ENCODE measurements at places on chromosomes 1 and 21.
A peak's percentile ranks its signal among the peaks of the same experiment; 100 is the strongest.

DNA sequence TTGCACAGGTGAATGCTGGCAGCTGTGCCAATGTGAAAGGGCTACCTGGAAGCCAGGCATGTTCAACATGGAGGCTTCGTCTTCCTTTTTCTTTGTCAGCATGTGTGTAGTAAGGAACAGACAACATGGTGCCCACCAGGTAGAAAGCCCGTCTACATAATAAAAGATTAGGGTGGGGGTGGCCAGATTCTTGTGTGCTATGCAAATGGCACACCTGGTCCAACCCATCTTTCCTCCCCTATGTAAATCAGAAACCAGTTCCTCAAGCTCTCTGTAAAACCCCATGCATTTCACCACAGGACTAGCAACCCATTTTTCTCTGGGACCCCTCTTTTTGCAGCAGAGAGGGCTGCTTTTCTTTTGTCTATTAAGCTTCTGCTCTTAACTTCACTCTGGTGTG is 72.3 kb upstream of the ZP4 start:
- no peak for DNase-seq

- no peak for DNase-seq
Measured at GRCh38 chr1:232146514-232146913, 483.4 kb downstream of the SIPA1L2 start.

GRCh38 chr1:161265305-161265704 is 6.8 kb downstream of the PCP4L1 start:
- DNase-seq = no peak

GRCh38 chr1:179866616-179867015 is 11.0 kb downstream of the TOR1AIP2 start:
- peak; percentile 4 for DNase-seq

DNA sequence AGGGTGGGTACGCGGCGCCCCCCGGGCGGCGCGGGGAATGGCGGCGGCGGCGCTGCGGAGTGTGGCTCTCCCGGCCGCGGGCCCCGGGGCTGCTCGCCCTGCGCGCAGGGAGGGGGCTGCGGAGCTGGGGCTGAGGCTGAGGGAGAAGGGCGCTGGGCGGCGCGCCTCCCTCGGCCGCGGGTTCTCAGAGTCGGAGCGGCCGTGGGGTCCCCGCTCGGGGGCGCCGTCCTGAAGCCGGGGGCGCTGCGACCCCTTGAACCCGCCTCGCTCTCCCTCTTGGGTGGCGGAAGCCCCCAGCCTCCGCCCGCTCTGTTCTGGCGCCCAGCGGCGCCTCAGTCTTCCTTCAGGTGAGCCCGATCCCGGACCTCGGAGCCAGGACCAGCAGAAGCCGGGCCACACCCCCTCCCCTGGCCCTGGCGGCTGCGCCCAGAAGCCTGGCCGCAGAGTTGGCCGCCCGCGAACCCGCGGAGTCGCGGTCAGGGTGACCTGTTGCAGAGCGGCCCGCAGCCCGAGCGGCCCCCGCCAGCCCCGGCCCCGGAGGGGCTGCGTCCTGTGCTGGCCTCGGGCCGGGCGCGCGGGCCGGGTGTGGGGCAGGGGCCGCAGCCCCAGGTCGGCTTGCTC is 532 bp downstream of the RALGPS2 start:
- DNase-seq = peak; percentile 64

- DNase-seq = no peak
Measured at GRCh38 chr1:244667797-244668196, 14.9 kb downstream of the DESI2 start.

GRCh38 chr1:174799136-174799479 is 200.6 kb upstream of the CACYBP start:
- no peak for DNase-seq

DNA sequence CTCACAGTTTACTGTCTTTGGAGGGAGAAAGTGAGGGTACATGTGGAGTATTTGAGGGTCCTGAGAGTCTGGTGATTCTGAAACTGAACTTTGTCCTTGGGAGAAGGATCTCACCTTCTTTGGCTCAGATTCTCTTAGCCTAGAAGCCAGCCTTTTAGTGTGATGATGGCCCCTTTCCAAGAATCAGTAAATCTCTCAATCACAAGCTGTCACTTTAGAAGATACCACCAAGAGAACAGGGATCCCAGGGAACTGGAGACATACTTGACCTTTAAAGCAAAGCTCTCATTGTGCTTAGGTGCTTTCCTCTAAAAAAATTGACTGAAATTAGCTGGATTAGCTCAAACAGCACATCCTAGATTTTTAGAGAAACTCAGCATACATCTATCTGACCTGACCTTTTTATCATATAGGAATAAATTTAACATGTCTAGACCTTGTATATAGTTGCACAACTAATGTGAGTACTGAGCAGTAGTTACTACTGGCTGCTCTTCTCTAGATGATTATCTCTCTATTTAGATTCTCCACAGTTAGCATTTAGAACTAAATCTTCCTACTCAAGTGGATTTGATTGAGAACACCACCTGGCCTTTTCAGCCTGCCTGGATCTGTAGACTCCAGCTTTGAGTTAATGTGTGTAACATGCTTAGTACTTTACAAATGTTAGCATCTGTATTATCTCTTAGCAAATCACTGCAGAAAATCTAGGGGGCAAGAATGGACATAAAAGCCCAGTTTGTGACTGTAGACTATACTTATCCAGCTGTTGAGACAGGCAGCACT is 157.7 kb downstream of the MAST2 start:
- DNase-seq = no peak

DNA sequence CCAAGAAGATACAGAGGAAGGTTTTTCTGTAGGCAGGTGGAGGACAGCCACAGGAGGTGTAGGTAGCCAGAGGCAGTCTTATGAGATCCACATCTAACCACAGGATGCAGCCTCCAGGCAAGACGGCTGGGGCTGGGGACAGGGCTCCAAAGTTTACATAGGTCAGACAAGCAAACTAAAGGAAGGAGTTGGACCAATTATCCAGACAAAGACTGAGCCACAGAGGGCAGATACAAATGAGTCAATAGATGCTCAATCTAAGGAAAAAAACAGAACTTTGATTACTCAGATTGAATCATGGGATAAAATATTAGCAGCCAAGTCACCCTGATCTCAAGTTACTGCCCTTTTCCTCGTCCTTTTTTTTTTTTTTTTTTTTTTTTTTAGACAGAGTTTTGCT is 91.6 kb downstream of the RGS7 start:
- no peak for DNase-seq

- DNase-seq = peak; percentile 46
Measured at GRCh38 chr21:42574234-42575027, 60.8 kb downstream of the SLC37A1 start.

DNA sequence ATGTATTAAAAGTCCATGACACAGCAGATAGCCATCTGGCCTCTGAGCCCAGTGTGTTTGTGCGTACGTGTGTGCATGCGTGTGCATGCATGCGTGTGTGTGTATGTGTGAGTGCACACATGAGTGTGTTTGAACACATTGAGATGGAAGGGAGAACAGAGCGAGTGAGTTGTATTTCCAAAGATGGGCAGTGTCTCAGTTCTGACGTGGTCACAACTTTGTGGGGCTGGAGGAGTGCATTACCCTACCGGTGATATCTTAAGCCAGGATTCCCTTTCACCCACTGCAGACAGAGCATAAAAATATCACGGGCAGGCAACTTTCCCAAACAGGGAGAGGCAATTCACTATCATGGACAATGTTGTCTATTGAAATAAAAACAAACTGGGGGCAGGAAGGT is 27.8 kb downstream of the IRF2BP2 start:
- DNase-seq = no peak

- DNase-seq = no peak
Measured at GRCh38 chr1:188372821-188373220, 1544.1 kb downstream of the PLA2G4A start.

DNA sequence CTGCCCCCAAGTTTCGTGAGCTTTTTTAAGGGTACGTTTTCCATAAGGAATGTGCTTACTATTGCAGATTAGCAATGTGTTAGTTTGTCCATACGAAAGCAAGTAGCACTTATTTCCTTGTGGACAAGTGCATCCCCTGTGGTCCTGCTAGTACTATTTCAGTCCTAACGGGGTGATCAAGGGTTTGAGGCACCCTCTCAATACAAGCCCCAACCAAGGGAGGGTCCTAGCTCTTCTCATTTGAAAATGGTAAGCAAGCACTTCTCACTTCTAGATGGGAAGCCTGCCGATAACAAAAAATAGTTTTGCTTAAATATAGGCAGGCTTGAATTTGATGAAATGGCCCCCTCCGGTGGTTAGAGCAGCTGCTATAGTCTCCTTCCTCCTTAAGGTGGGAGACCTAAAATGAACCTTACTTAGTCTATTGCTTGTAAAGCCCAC is 64.0 kb upstream of the HMCN1 start:
- DNase-seq = peak; percentile 85

GRCh38 chr21:37758982-37759381 is 157.3 kb downstream of the KCNJ6 start:
- DNase-seq = peak; percentile 65

Data from adipocyte (in vitro differentiated cells).